ENCODE measurements at places on chromosomes 3 and 15.

DNA sequence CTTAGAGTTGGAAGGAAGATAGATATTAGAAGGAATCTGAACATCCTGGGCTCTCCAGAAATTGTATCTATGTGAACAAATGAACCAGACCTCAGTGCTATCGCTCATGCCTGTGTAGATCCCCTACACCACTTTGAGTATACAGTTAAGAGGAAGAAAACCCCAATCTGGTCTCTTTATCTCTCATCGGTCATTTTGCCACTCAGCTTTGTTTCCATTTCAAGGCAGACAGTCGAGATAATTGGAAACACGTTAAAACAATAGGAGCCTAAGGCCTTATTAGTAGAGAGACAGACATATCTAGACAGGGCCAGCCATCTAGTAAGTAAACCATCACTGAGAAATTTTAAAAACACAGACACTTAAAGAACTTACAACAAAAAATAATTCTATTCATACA lies 101.6 kb downstream of the MYLK start:
- DNase-seq: no peak

DNA sequence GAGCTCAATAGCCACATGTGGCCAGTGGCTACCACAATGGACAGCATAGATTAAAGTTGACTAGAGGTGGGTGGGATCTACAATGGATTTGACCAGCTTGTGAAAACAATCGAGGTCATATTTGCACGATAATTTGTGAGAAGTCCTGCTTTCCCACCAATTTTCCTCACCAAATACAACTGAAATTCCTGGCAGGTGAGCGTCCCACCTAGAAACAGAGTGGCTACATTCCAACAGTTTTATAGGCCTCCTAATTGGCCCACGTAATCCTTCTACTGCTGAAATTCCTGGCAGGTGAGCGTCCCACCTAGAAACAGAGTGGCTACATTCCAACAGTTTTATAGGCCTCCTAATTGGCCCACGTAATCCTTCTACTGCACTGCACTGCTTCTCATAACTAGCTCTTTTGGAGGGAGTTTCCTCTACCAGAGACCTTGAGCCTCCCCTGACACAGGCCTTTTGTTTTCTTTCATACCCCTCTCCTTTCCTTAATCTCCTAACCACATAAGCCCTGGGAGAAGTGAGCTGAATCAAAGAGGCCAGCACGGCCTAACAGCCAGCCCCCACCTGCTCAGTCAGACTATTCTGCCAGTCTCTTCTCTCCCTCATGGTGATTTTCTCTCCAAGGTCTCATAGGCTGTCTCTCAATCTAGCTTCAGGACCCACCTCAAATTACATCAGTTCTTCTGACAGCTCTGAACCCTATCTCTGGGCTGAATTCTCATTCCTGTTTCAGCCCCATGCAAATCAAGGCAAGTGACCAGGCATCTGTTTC lies 80.2 kb downstream of the BFSP2 start:
- no peak for DNase-seq

- no peak for DNase-seq
These were observed 11.6 kb upstream of the CLPX start for GRCh38 chr15:65196637-65197336.

GRCh38 chr3:107705046-107705445 lies 182.3 kb downstream of the BBX start:
- DNase-seq: no peak

- DNase-seq: no peak
These were observed 55.1 kb downstream of the GASK1A start for GRCh38 chr3:43034200-43034599.

DNA sequence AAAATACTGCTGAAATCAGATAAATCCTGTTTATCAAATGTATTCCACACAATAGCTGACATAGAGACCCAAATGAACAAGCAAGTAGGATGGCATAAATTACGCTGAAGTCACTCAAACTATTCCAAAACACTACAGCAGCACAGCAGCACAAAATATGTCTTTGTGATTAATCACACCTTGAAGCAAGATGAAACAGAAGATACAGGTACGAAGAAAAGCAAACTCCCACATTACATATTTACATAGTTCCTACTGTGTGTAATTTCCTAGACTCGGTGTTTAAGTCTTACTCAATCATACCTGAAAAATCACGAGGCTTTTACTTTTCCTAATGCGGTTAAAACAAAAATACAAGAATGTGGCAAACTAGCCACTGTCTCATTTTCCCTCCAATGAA lies 38.3 kb downstream of the CHSY1 start:
- DNase-seq: no peak

DNA sequence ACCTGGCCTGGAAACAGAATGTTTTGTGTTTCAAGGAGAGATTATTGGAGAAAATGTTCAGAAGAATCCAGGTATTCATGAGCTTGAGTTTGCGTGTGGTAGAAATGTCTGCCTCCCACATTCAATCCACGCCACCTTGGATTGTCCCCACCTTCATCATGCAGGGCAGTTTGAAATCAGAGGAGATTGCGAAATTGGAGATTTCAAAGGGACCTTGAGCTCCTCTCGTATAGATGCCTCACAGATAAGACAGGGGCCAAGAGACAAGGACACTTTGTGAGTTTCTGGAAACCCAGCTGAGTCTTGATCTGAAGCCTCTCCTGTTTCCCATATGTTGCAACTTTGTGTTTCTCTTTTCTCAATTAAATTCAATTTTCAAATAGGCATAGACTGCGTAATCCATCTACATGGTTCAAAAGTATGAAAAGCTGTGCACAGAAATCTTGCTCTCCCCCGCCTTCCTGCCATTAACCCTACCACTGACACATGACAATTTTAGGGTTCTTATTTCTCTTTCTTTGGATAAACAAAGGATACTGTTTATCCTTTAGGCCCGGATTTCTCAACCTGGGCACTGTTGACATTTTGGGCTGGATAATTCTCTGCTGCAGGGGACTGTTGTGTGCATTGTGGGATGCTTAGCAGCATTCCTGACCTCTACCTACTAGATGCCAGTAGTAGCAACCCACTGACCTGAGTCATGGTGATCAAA lies 53.8 kb downstream of the CMTM8 start:
- DNase-seq: no peak
